GM12878 (cell line): ENCODE measurements at places on chromosomes 4 and X. TPM values are rescaled to one million over a fixed set of nuclear protein-coding genes. Genes with fewer than 3 reads are reported as not detected.

GRCh38 chrX:111876646-111877045 is 665 bp downstream of the TRPC5OS start:
- no peak for DNase-seq

DNA sequence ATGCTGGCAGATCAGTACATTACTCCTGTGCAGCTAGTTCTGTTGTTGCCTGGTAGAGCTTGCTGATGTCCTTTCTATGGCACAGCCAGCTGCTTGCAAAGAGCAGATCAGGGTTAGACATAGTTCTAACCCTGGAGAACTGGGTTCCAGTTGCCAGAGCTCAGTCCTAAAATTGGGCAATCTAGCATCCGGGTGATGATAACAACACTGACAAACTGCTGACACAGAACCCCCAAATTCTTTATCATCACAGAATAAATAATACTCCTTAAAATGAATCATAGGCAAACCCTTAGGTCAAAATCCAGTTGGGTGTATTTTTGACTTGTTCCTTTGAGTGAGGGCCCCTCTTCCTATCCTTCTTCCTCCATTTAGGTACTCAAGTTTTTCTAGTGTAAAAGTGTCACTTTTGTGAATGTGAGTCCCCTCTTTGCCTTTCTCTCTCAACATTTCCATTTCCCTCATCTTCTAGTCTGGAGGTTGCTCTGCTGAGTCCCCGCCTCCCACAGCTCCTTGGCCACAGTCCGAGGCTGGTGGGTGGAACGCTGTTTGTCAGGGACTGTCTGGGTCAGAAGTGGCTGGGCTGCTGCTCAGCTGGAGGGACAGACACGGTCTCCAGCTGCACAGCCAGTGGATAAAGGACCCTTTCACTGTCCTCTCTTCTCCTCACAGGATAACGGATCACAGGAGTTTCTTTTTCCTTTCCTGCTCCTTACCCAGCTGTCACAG is 93.6 kb upstream of the RASGEF1B start:
- no peak for DNase-seq

DNA sequence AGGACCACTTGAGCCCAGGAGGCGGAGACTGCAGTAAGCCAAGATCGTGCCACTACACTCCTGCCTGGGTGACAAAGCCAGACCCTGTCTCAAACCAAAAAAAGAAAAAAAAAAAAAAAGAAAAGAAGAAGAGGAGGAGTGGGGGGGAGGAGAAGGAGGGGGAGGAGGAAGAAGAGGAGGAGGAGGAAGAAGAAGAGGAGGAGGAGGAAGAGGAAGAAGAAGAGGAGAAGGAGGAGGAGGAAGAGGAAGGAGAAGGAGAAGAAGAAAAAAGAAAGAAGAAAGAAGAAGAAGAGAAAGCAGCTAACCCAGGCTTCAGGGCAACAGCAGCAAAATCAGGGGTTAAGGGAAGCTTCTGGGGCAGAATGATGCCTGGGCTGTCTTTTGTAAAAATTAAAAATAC is 27.5 kb downstream of the VMA21 start:
- DNase-seq, result no peak

- no peak for DNase-seq
These were observed 120.4 kb downstream of the PARM1 start for GRCh38 chr4:75053352-75053751.

DNA sequence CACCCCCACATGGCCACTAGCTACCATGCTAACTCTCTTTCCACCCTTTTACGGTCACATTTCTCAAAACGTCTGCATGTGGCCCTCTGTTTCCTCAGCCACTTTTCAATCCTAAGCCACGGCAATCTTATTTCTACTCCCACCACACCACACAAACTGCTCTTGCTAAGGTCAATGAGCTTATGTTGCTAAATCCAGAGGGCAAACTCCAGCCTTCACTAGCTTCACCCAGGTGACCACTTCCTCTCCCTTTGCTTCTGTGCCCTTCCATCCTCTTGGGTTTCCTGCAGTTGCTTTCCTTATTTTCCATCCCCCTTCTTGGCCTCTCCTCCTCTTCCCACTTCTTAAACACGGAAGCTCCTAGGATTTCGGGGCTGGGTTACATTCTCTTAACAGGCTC is 16.5 kb downstream of the CETN2 start:
- DNase-seq, result no peak

GRCh38 chr4:85656759-85657505 is 182.0 kb downstream of the ARHGAP24 start:
- DNase-seq, result no peak

- DNase-seq, result no peak
These were observed 78.0 kb downstream of the MSN start for GRCh38 chrX:65745427-65745826.

DNA sequence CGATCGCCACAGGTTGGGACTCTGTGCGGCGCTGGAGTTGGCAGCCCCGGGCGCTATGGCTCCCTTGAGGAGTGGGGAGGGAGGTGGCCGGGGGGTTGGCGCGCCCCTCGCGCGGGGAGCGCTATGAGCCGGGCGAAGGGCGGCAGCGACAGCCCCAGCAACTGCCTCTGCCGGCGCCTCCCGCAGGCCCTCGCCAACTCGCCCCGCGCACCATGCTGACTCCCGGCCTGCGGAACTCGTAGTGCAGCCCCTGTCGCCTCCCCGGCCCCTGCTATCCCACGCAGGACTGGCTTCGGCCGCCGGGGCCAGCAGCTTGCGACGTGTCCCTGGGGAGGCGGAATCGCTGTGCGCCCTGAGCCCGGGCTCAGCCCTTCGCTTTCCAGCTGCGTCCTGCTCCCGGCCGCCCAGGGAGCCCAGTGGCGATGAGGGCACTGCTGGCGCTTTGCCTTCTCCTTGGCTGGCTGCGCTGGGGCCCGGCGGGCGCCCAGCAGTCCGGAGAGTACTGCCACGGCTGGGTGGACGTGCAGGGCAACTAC is 415 bp downstream of the SHISA3 start:
- no peak for DNase-seq

DNA sequence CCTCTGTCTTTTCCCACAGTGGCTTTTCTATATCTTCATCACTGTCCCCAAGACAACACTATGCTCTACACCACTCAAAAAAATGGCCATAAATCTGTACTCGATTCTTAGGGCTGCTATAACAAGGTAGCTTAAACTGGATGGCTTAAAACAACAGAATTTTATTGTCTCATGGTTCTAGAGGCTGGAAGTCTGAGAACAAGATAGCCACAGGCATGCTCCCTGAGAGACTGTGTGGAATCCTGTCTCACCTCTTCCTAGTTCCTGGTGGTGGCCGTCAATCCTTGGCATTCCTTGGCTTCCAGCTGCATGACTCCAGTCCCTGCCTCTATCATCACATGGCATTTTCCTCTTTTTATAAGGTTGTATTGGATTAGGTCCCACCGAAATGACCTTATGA is 70.7 kb upstream of the DCLK2 start:
- no peak for DNase-seq

- DNase-seq, result no peak
These were observed 165.1 kb downstream of the IL1RAPL1 start for GRCh38 chrX:28752330-28752729.

GRCh38 chrX:70476934-70477733 is 32.5 kb downstream of the DLG3 start:
- no peak for DNase-seq

GRCh38 chrX:69130439-69130838 is 34.8 kb downstream of the PJA1 start:
- DNase-seq, result no peak

DNA sequence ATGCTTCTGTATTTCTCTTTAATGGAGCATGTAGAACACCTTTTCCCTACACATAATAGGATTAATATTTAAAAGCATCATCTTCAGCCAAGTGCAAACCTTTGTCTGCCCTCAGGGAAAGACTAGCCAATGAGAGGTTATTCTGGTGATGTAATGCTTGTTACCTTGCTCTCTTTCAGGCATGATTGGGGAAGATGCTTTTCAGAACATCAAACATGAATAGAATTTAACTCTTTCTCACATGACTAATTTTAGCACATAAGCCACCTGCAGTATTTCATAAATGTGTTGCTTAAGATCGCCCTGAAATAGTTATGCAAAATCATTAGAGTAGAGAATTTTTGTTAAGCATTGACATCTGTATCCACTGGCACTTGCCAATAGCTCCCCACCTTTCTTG is 10.7 kb upstream of the EPGN start:
- no peak for DNase-seq

- no peak for DNase-seq
These were observed 71.8 kb downstream of the NBDY start for GRCh38 chrX:56800801-56801200.

DNA sequence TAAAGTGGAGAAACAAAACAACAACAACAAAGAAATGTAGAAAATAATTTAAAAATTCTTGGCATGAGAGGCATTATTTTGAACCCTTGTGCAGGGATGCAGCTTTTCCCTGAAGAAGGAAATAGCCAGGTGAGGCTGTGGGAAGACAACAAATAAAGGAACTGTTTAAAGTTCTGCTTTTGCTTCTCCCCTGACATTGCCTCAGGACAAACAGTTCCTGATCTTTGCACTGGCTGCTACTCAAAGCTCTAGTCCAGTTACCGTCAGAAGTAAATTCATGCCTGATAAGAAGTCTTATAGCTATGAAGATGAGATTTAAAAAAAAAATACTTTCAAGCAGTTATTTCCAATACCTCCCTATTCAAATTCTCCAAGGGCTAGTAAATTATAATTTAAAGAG is 233.8 kb downstream of the IL15 start:
- no peak for DNase-seq

DNA sequence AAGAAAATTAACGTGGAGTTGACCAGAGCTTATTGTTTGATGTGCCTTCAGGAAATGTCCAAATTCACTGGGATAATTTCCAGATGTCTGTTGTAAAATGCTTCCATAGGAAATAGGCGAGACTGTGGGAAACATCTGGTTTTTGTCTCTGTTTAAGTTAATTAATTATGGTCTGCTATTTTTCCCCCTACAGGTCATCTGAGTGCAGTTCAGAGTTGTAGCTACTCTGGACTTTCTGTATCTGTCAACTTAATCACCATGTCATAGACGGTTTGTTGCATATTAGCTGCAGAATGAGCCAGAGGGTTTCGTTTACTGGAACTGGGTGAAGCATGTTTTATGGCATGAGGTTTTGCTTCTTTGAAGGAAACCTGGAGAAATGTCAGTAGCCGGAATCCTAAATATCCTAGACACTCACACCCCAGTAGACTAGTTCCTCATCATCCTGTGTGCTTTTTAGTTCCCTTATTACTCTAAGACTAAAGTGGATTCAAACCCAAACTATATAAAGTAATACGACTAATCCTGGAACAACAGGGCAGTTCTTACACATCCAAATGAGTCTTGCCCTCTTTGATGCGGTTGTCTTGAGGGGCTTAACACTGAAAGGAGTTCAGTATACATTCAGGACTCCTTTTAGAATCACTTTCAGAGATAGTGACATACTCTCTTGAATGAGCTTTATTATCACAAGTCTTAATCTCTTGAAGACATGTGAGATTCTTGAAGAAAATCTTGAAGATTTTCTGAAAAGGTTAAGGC is 62.5 kb downstream of the PPEF1 start:
- no peak for DNase-seq

DNA sequence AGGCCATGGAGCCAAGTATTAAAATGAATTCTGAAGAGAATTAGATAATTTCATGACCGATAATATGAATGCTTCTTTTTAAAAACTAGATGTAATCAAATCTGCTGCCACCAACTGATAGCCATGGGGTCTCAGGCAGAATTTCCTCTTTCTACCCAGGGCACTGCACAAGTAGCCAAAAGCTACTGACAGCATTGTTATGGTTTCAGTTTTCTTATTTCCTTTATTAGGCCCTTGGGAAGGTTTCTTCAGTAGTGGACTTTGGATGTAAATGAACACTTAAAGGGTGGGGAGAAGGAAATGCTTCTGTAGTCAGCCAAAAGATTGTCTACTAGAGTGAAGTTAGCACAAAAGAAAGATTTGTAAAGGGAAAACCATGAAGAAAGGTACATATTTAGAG is 686.0 kb downstream of the ADGRL3 start:
- no peak for DNase-seq

GRCh38 chr4:18250564-18250963 is 229.0 kb upstream of the LCORL start:
- no peak for DNase-seq

GRCh38 chr4:179624768-179625181 is 2182.5 kb upstream of the AGA start:
- no peak for DNase-seq

GRCh38 chrX:108833993-108834392 is 97.6 kb upstream of the IRS4 start:
- no peak for DNase-seq

DNA sequence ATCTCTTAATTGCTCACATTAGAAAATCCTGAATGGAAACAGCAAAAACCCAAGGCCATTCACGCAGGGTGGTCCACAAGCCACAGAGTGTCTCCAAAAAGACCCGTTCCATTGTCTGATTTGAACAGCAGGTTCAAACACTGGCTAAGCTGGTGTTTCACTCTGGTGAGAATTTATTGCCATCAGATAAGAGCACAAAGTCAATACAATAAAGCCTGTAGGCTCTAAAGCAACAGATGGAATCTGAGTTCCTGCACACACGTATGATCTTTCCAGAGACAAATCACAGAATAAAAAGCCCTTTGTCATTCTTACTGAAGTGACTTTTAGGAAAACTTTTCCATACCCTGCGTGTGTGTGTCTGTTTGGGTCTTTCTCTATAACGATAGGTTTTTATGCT is 5.1 kb upstream of the SFRP2 start:
- no peak for DNase-seq

GRCh38 chr4:82988323-82988832 is 22.2 kb downstream of the LIN54 start:
- no peak for DNase-seq

- peak; percentile 21 for DNase-seq
These were observed 39.2 kb downstream of the MTHFD2L start for GRCh38 chr4:74197080-74197479.

GRCh38 chr4:176443646-176444409 is 124.1 kb downstream of the SPCS3 start:
- no peak for DNase-seq

GRCh38 chrX:47245156-47245555 is 12.3 kb downstream of the USP11 start:
- no peak for DNase-seq

GRCh38 chr4:79338148-79338547 is 12.3 kb upstream of the NAA11 start:
- DNase-seq, result peak; percentile 12

DNA sequence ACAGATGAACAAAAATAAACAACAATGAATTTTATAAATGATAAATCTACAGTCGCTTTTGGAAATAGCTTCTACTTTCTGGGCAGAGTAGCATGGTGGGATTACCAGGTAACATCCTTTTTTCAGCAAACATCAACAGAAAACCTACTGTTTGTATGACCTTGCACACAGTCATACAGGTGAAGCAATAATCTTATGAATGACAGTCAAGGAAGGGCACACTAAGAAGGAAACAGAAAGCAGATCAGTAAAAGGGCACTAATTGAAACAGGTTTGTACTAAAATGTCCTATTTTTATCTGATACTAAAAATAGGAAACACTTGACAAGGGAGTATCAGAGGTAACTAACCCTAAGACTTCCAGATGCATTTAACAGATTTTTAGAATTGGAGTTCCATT is 108.9 kb downstream of the DLG3 start:
- no peak for DNase-seq

- no peak for DNase-seq
These were observed at the start of gene GPRIN3 for GRCh38 chr4:89307446-89308160. Gene GPRIN3, minus strand, starts transcription at chr4:89307800. Its CDS starts 57,690 bp downstream, at chr4:89250110.

The ETNPPL gene
- total RNA-seq, result not detected in 2 replicates

The TKTL2 gene
- not detected in 2 replicates for total RNA-seq

The NPY5R gene
- total RNA-seq, result not detected in 2 replicates

The NHS gene
- not detected in 2 replicates for total RNA-seq

The CCSER1 gene
- total RNA-seq, result 1.2 TPM in 2 replicates

The CDKL2 gene
- total RNA-seq, result not detected in 2 replicates

The BCORL1 gene
- 6.1 and 7.2 TPM in 2 replicates for total RNA-seq

The SUPT20HL1 gene
- not detected in 2 replicates for total RNA-seq

The EGF gene
- 0.05 and 0.23 TPM in 2 replicates for total RNA-seq

The ZCCHC4 gene
- total RNA-seq, result 9.7 and 10.5 TPM in 2 replicates

The MAOA gene
- 0.37 and 0.51 TPM in 2 replicates for total RNA-seq

The RPL10 gene
- total RNA-seq, result 4,064 and 4,152 TPM in 2 replicates

The RPS6KA6 gene
- 1.8 and 2.8 TPM in 2 replicates for total RNA-seq
